ENCODE measurements at places on chromosomes 7 and 10.

- no peak for DNase-seq
Measured at GRCh38 chr10:86953747-86954680, 3.4 kb downstream of the MMRN2 start.

DNA sequence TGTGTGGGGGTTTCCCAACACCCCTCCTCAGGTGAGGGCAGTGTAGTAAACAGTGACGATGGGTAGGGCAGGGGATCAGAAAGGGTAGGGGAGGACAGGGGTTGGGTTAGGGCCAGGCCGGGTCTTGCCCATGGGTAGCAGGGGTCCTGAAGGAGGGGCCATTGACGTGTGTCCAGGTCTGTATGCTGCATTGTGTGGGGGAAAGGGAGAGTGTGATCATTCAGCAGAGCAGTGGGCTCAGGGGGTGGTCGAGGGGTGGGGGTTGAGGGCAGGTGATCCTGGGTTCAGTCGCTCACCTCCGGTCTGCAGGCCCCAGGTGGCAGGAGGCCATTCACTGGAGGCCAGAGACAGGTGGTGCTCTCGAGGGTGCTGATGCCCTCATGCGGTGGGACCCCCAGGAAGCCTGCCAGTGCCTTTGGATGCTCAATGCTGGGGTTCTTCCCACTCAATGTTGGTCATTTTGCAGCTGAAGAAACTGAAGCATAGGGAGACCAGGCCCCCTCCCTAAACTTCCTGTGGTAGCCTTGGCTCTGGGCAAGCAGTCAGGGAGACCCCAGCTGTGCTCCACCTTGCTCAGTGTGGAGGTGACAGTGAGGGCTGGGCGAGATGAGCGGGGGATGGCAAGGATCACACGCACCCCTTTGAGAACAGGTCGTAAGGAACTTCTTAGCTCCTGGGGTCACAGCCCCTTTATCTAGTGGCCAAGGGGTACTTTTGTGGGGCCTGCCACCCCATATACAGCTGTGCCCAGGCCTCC, 48.8 kb upstream of the CAMK2B start:
- DNase-seq = no peak

GRCh38 chr7:75892634-75893272, 13.9 kb downstream of the RHBDD2 start:
- no peak for DNase-seq

GRCh38 chr7:135001390-135002165, 15.3 kb downstream of the AGBL3 start:
- no peak for DNase-seq

GRCh38 chr7:139917851-139918250, 88.8 kb downstream of the TBXAS1 start:
- no peak for DNase-seq

DNA sequence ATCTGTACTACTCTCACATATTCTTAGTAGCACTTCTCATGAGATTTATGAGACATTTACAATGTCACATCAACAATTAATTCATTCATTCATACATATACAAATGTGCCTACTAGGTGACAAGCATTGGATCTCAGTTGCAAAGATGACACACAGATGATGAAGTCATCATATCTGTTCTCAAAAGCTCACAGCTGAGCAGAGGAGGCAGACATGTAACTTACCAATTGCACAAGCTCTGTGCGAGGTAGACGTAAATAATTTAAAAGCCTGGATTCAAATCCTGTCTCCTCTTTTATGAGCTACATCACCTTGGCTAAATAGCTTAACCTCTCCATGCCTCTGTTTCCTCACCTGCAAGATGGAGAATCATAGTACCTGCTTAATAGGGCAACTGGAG, 109.4 kb upstream of the FAM133B start:
- no peak for DNase-seq

DNA sequence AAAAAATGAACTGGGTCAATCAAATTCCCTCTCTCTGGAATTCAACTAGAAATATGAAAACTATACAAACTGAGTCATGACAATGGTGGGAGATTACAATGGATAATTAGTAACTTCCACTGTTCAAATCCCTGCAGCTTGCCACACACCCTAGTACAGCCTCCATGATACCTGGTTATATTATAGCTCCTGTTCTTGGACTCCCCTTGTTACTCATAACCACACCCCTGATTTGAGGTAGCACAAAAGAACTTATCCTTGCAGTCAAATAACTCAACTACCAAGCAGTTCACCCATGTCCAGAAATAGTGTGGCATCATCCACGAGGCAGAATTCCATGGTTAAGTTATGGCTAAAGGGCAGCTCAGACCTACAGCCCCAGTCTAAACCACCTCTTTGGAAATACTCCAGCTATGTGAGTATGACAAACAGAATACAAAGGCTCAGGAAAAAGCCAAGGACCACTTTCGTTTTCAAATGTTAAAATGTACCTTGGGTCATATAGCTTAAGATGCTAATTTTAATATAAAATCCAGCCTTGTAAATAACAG, 164.7 kb downstream of the CPEB3 start:
- DNase-seq = no peak

DNA sequence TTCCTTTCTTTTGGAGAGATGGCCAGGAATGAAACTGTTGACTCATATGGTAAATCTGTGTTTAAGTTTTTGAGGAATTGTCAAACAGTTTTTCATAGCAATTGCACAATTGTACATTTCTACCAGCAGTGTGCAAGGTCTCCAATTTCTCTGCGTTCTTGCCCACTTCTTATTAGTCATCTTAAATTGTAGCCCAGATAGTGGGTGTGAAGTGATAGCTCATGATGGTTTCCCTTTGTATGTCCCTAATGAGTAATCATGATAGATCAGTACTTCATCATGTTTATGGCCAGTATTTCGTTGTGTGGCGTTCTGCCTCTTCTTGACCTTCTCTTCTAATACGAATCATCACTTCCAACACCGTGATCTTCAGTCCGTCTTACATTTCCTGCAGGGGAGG, 136.3 kb downstream of the DOCK1 start:
- DNase-seq = no peak

DNA sequence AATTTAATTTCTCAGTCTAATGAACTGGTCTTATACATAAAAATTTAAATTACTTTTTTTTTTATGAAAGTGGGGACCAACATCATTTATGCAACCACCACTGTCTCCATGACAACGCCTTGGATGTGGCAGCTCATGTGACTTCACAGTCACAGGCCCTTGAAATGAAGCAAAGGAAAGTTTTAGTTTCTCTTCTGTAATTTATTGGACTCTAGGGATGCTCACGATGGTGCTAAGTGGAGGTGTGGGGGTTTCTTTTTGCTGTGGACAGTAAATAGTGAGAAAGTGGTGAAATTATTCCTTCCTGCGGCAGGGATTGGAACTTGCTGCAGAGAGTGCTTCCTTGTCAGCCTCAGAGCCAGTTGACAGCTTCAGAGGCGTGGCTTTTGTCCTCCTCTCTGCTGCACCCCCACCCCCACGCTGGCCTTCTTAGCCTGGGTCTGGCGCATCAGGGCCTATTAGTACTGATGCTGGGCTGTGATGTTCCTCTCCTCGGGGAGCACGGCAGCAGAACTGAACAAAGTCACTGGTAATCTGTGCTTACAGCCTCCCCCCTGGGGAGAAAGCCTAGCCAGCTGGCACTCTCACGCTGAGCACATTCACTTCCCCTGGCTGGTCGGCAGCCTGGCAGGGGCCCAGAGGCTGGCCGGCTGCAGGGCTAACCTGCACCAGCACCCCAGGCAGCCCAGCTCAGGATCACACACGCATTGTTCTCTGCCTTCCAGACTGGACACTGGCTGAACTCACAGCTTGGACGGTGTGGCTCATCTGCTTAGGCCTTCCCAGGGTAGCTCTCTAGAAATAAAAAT, 517.5 kb upstream of the GALNT17 start:
- no peak for DNase-seq

DNA sequence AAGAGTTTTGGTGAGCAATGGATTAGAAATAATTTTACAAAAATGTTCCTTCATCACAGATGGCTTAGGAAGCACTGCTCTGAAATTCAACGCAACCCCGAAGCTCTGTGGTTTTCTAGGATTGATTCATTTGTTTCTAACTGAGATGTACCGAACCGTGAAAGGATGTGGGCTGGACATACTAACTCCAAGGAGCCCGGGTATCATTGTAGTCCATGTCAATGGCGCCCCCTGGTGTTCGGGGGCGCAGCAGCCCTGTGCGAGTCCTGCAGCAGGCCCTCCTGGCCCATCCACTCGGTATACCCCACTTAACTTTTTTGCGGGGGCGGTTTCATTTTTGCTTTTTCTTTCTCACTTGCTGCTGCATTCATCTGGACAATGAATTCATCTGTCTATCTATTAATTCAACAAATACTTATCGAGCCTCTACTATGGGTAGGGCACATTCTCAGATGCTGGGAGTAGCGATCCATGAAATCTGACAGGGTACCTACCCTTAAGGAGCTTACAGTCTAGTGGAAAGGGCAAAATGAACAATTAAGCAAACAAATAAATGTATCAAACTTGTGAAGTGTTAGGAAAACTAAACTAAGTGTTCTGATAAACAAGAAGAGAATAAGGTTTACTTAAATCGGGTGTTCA, 25.2 kb upstream of the ITPRID1 start:
- no peak for DNase-seq

- no peak for DNase-seq
Measured at GRCh38 chr7:77222065-77222464, 22.4 kb upstream of the FGL2 start.

GRCh38 chr10:80110986-80111385, 21.5 kb upstream of the PLAC9 start:
- no peak for DNase-seq

GRCh38 chr7:98998821-98999725, 120.7 kb downstream of the TRRAP start:
- DNase-seq = no peak

DNA sequence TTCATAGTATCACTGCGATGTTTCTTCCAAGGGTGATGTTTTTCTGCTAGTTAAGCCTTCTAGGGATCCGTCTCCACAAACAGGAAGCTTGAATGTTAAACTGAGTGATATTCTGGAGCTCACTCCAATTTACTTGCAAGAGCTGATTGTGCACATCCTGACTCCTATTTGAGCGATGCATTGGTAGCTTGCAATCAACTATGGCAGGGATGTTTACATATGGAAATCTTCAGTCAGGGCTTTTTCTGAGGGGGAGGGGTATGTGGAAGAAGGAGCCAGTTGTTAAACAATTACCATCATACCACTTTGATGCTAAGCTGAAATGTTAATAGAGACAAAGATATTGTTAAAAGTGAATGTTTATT, 43.2 kb upstream of the NXPH1 start:
- DNase-seq = no peak

DNA sequence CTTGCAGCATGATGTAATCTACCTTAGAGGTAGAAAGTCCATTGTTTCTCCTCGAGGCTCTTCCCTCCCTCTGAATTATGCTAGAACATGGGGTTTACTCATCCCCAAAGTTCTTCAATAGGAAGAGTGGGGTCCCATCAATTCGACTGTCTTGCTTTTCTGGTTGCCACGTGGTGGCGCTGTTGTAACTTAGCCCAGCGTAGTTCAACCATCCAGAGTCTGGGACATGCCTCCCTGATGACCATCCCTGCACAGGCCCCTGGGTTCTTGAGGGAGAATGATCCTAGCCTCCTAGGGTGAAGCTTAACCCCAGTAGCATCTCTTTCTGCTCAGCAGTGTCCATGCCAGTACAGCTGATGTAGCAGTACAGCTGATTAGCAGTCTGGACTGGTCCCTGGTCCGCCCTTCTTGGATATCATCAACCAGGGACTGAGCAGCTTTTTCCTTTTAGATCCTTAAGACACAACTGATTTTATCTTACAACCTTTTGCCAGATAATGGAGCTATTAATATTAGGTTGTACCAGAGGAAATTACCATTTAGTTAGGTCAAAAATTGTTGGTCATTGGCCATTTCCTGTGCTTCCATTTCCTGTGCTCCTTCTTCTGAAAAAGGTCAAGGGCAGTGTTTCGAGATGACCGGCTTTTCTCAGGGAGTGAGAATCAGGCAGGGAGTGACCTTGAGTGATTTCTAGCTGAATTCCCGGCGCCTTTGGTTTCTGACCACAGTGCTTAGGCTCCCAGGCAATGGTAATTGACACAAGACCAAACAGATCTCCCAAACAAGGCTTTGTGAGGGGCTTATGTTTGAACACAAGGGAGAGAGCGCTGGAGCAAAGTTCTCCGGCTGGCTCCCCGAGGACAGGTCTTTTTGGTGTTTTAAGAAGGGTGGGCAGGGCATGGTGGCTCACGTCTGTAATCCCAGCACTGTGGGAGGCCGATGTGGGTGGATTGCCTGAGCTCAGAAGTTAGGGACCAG, 65.4 kb downstream of the TACC2 start:
- no peak for DNase-seq

GRCh38 chr10:26441491-26442214, 3.5 kb downstream of the APBB1IP start:
- DNase-seq = no peak

DNA sequence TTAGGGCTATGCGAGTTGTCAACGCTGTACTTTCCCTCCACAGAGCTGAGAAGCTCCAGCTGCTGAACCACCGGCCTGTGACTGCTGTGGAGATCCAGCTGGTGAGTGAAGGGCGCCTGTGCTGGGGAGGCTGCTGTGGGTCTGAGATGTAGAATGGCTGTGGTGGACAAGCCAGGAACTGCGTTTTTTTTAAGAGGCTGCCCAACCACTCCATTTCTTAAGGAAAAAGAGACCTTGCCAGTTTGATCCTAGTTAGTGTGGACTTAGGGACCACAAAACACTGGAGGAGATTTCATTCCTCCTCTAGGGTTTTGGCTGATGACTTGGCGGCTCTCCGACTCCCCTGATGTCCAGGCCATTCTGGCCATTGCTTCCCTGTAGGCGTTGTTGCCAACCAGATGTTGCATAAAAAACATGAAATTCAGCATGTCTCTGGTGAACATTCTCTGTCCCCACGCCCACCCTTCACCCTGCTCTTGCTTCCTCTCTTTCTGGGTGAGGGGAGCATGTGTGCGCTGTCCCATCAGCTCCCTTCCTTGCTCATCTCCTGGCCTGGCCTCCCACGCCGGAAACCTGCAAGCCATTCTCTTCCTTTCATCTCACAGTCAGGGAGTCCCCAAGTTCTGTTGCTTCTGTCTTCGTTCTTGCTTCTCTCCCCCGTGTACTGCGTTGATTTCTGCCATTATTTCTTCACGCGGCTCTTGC, 30.9 kb downstream of the CRCP start:
- DNase-seq = no peak

DNA sequence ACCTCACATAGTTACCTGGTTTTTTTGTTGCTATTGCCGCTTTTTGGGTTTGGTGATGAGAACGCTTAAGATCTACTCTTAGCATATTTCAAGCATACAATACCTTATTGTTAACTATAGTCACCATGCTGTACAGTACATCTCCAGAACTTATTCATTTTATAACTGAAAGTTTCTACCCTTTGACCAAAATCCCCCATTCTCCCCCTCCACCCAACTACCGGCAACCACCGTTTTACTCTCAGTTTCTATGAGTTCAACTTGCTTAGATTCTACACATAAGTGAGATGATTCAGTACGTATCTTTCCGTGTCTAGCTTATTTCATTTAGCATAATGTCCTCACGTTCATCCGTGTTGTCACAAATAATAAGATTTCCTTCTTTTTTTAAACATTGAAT, 86.7 kb upstream of the IL6 start:
- DNase-seq = no peak

- DNase-seq = no peak
Measured at GRCh38 chr7:88758381-88759229, 895 bp upstream of the ZNF804B start.

Measured in stimulated activated CD4-positive, alpha-beta T cell treated with anti-CD3 and anti-CD28 coated beads, Interleukin-1b, Interleukin-23, amount 100 ng/mL, for 1 hour (primary cell).